CD4-positive, CD25-positive, alpha-beta regulatory T cell (primary cell): ENCODE measurements at places on chromosomes 1 and 21. TPM values are rescaled to one million over a fixed set of nuclear protein-coding genes. Genes with fewer than 3 reads are reported as not detected.

Gene S100A14
- polyA plus RNA-seq: not detected

Gene LRRC8B
- polyA plus RNA-seq: 19.1 TPM

Gene HSD3B2
- not detected for polyA plus RNA-seq

Gene GJA4
- not detected for polyA plus RNA-seq

Gene PLEKHN1
- polyA plus RNA-seq: 0.61 TPM
